AG10803 (cell line): ENCODE measurements at places on chromosomes 2 and 18.

GRCh38 chr2:58051445-58051844 is 4.8 kb downstream of the VRK2 start:
- no peak for DNase-seq

DNA sequence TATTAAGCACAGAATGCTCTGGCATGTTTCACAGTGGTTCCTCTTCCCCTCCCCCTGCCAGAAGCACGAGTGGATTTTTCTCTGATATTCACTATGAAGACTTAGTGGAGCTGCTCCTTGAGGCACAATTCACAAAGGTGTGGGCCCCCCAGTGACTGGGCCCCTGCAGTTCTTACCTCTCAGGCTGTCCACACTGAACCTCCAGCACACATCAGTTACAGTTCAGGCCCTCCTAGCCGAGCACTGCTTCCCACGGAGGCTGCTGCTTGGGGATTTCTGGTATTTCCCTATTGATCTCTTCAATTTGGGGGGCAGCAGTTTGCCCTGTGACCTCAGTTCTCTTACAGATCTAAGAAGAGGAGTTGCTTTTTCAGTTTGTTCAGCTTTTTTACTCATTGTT is 236.1 kb downstream of the SH3RF3 start:
- no peak for DNase-seq

GRCh38 chr2:179349670-179350303 is 85.2 kb upstream of the SESTD1 start:
- DNase-seq: no peak

GRCh38 chr2:9756692-9757250 is 86.5 kb upstream of the TAF1B start:
- no peak for DNase-seq

- DNase-seq: no peak
Observed at GRCh38 chr2:120344976-120345581, 857 bp upstream of the INHBB start.

DNA sequence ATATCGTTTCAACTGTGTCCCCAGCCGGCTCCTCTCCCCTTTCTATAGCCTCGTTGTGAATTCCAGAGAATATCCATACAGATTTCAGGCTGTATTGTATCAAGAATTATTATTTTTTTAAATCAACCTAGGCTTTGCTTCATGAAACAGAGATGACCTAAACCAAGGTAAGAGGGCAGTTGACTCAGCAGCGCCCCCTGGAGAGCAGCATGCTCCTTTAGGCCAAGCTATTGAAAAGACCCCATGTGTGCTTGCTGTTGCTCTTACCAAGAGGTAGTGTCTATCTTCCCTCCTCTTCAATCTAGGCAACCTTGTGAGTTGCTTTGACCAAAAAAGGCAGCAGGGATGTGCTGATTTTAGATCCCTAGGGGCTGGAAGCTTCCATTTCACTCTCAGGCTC is 426.7 kb upstream of the SMIM21 start:
- no peak for DNase-seq

GRCh38 chr2:17813742-17814473 is 2.4 kb upstream of the MSGN1 start:
- DNase-seq: peak; percentile 71

- DNase-seq: no peak
Observed at GRCh38 chr2:45841752-45842407, 190.4 kb downstream of the PRKCE start.

DNA sequence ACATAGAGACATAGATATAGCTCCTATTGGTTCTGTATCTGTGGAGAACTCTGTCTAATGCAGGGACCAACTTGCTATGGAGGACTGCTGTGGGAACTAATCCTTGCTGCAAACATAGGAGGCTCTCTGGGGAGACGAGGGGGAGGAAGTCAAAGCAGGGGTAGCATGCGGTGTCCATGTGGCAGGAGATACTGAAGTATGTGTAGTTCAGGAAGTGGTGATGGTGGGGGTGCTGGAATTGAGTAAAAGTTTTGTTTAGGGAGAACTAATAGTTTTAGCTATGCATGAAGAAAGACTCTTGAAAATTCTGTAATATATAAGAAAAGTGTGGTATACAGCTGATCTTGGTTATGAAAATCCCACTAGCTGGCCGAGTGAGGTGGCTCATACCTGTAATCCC is 62.0 kb downstream of the ANKRD44 start:
- peak; percentile 75 for DNase-seq

- no peak for DNase-seq
Observed at GRCh38 chr2:192002418-192002817, 155.5 kb upstream of the CAVIN2 start.

- peak; percentile 31 for DNase-seq
Observed at GRCh38 chr18:62018759-62019041, 125.9 kb upstream of the RNF152 start.

GRCh38 chr18:31931886-31932240 is 11.1 kb downstream of the TRAPPC8 start:
- no peak for DNase-seq

GRCh38 chr2:157191186-157191585 is 66.3 kb upstream of the GALNT5 start:
- no peak for DNase-seq

DNA sequence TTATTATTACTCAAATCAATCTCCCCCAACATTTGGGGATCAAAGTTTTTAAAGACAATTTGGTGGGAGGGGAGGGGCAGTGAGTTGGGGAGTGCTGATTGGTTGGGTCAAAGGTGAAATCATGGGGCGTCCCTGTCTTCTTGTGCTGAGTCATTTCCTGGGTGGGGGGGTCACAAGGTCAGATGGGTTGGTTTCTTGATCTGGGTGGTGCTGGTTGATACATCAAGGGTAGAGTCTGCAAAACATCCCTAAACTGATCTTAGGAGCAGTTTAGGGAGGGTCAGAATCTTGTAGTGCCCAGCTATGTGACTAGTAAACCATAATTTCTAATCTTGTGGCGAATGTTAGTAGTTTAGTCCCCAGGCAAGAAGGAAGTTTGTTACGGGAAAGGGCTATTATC is 67.4 kb downstream of the MOGAT1 start:
- no peak for DNase-seq

DNA sequence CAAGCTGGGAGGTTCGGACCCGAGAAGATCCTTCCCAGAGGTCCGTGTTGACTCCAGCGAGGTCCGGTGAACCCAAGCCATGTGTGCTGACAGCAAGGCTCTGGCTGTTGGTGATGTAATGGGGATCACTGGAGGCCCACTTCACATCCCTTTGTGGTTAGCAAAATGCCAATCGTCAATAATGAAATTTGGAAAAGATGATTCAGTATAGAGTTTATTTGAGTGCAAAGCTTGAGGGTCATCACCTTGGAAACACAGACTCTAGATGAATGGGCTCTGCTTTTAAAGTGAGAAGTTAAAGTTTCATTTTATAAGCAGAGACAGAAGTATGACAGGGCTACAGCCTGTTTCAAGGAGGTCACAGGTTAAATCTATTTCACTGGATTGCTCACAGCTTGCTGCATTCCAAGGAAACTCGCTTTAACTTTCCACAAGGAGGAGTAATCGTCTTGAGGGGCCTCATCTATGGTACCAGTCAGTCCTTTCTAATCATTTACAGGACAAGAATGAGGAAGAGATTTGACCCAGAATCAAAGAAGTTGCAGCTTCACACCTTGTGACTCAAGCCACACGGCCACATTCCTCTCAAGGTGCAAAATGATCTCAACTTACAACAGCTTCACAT is 140.5 kb downstream of the TPO start:
- DNase-seq: peak; percentile 84

DNA sequence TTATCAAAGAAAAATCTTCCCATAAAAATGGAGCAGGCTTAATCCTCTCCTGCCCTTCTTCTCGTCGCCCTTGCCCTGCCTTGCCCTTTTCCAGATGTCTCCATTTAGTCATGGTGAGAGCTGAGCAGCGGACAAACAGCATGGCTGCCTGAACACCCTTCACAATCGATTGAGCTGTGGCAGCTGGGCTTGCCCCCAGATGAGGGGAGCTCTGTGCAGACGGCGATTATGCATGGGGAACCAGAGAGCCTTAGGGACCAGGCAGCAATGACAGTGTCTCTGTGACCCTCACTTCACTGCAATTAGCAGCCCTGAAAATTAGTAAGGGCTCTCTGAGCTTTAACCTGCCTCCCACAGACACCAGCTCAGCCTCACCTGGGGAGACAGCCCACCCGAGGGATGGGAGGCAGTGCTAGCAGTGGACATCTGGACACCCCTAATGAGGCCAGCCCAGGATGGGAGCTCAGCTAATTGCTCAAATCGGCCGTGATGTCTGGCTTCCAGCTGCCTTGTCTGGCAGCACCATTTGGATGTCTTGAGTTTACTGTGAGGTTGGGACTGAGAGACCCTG is 365.7 kb downstream of the TNS1 start:
- DNase-seq: peak; percentile 22
